Stimulated activated CD8-positive, alpha-beta memory T cell treated with anti-CD3 and anti-CD28 coated beads, Interleukin-12 subunit alpha, Interleukin-12 subunit beta, amount 100 ng/mL, for 4 hours (primary cell): ENCODE measurements at places on chromosomes 12 and 14.

- DNase-seq: no peak
Observed at GRCh38 chr14:40870252-40870651, 736.4 kb upstream of the LRFN5 start.

DNA sequence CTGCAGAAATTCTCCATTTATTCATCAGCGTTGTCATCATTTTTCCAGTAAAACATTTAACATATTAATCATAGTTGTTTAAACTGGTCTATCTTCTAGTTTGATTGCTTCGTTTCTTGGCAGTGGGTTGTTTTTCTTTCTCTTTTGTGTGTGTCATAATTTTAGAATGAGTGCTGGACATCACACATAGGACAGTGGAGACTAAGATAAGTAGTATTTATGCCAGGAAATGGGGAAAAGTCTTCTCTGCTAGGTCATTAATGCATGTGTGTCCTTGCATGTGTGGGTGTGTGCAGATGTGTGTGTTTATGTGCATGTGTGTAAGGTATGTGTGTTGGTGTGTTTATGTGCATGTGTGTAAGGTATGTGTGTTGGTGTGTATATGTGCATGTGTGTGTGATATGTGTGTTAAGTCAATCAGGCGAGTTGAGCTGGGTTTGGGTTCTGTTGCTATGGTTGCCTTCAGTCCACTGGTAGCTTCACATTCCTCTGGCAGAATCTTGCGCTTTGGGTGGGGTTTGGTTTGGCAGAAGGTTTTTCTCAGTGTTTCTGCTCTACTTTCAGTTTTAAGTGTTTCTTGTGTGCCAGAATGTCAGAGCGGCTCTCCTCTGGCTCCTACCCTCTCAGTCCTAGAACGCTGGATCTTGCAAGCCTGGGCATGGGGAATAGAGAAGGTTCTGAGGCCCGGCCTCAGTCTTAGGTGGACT lies 7.8 kb upstream of the ADGRD1 start:
- no peak for DNase-seq

GRCh38 chr12:26473291-26473690 lies 277.9 kb downstream of the SSPN start:
- DNase-seq: no peak

DNA sequence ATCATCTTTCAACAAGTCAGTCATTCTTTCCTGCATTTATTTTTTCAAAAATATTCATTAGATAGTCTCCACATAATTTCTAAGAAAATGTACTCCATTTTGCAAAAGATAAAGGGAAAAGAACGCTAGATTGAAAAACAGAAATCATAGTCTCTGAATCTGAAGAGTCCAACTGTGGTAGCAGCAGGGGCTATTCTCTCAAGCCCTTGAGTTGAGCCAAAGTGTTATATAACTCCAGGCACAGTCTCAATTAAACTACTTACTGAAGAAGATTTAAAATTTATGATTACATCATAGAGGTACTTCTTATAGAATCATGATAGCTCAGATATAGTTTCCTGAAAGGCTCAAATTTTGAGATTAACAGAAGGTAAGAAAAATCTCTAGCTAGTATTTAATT lies 5.8 kb downstream of the LDHB start:
- no peak for DNase-seq

- DNase-seq: no peak
Observed at GRCh38 chr12:64665514-64665913, 55.2 kb downstream of the RASSF3 start.

DNA sequence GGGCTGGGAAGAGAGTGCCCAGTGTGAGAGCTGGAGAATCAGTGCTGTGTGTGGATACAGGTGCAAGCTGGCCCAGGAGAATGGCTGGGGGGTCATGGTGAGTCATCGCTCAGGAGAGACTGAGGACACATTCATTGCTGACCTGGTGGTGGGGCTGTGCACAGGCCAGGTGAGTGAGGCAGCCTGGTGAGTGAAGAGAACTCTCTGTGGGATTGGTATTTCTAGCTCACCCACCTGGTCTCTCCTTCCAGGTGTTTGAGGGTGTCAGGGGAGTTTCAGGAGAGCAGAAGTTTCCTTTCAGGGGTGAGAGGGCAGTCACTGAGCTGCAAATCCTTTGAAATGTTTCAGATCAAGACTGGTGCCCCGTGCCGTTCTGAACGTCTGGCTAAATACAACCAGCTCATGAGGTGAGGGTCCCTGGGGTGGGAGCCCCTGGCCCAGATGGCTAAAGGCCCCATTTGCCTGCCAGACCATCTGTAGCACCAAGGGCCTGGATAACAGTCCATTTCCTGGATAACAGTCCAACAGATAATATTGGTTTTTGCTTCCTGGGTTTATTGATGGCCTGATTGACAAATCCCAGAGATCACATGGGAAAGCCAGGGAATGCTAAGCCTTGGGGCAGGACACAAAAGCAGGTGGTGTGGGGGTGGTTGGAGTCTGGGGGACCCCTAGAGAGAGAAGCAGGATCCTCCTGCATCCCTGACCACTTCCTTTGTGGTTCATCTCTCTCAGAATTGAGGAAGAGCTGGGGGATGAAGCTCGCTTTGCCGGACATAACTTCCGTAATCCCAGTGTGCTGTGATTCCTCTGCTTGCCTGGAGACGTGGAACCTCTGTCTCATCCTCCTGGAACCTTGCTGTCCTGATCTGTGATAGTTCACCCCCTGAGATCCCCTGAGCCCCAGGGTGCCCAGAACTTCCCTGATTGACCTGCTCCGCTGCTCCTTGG lies 5.5 kb upstream of the ATN1 start:
- no peak for DNase-seq
